ENCODE measurements at places on chromosomes 4 and X.

DNA sequence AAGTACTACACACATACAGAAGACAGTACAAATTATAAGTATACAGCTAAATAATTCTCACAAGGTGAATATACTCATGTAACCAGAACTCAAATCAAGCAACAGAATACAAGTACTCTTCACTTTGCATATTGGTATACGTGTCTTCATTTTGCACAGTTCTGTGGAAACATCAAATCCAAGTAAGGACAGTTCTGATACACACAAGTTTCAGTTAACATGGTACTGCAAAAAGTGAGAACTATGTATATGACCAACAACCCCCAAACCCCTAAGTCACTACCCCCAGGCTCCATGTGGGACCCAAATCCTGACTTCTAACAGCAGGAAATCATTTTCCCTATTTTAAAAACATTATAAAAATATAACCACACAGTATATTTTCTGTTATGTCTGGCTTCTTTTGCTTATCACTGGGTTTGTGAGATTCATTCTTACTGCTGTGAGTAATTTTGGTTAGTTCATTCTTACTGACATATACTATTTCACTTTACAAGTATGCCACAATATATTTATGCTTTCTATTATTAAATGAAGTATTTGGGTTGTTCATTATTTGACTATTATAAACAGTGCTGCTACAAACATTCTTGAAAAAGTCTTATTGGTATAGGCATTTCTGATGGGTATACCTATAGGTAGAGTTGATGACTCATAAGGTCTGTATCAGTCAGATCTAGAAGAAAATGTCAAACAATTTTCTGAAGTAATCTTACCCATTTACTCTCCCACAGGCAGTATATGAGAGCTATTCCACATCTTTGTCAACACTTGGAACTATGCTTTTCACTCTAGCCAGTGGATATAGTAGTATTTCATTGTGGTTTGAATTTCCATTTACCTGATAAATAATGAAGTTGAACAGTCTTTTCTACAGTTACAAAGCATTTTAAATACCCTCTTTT, 47.0 kb downstream of the SCLT1 start:
- DNase-seq: no peak

DNA sequence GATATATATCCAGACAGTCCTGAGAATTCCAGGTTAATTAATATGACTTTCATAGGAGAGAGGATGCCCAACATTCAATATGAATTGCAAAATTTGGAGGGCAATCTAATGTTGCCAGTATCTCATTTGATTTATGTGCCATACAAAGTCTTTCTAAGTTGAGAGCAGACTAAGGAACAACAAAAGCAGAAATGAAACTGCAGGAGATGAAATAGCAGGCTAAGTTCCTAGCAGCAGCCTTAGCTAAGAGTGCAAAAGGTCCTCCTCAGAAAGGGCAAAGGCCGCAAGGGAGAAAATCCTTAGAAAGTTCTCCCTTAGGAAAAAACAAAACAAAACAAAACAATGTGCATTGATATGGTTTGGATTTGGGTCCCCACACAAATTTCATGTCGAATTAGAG, 602.9 kb upstream of the HTR2C start:
- DNase-seq: no peak

DNA sequence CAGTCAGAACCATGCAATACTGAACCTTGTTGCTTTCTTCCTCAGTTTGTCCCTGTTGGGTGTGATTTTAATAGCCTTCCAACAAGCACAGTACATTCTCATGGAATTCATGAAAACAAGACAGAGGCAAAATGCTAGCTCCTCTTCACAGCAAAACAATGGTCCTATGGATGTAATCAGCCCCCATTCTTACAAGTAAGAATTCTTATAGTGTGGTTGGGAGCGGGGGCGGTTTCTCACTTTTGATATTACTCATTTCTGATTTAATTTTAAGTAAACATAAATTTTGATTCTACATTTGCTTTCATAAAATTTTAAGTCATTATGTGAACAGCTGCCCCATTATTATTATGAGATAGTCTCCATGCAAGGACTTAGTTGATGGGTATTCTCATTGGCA, 80.8 kb upstream of the TLR2 start:
- peak; percentile 20 for DNase-seq

GRCh38 chr4:173855015-173855414, 325.0 kb upstream of the HAND2 start:
- no peak for DNase-seq

All from stimulated activated CD4-positive, alpha-beta T cell treated with anti-CD3 and anti-CD28 coated beads, TNF-alpha, amount 100 ng/mL, for 24 hours (primary cell).